ENCODE measurements at places on chromosomes 16 and 17.

DNA sequence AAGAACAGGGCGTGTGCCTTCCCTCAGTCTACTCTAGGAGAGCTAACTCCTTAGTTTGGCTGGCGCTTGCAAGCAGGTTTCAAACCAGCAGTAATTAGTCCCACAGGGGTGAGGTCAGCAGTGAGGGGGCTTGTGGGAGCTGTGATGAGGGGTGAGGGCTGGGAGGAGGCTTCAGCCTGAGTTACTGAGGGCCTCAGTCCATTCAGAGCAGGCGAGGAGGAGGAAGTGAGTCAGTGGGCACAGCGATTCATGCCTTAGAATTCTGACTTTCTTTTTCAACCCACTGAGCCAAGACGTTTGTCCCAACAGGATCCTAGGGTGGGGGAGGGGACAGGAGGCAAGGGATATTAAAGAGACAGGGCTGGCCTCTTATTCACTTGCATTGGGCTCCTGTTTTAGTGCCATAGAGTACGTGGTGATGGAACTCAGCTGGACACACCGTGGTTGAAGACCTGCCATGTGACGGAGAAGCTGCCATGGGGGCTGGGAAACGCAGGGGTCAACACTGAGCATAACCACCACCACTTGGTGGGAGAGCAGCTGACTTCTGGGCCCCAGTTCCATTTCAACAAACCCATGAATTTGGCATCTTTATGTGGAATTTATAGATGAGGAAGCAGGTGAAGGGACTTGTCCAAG lies 8.3 kb upstream of the ITGA3 start:
- no peak for DNase-seq

GRCh38 chr16:85828166-85828565 lies 28.7 kb downstream of the COX4I1 start:
- DNase-seq, result no peak

GRCh38 chr16:84663433-84664101 lies 15.3 kb downstream of the KLHL36 start:
- no peak for DNase-seq

- no peak for DNase-seq
Measured at GRCh38 chr17:81466564-81467472, 45.8 kb downstream of the ACTG1 start.

- no peak for DNase-seq
Measured at GRCh38 chr17:81291662-81292061, 3.4 kb downstream of the SLC38A10 start.

DNA sequence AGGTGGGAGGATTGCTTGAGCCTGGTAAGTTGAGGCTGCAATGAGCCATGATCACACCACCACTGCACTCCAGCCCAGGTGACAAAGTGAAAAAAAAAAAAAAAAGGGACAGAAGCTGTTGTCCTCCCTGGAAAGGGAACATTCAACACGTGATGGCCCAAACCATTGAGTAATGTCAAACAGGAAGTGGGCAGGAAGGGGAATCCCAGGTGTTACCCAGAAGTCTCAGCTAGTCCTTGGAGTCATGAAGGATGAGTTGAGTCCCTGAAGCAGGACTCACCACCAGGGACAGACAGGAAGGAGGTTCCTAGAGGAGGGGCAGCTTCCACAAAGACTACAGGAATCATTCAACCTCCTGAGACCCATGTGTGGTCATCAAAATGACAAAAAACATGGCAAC lies 19.8 kb upstream of the CMIP start:
- DNase-seq, result no peak

- DNase-seq, result no peak
Measured at GRCh38 chr16:2711370-2712062, 8.5 kb downstream of the PRSS27 start.

GRCh38 chr17:78679495-78680395 lies 102.3 kb downstream of the CYTH1 start:
- DNase-seq, result no peak

DNA sequence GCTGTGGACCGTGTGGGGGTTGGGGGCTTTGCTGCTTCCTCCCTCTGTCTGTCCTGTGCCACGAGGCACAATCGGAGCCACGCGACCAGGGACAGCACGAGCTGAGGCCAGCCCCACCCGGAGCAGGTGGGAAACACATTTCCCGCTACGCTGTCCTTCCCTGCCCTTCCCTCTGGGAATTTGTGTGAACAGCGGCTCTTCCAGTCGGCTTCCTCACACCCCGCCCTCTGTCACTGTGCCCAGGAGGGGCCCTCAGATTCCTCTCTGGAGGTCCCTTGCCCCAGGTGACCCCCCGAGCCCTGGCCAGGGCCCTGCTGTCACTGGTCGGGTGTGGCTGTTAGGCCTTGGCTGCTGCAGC lies 19.6 kb downstream of the SPIRE2 start:
- no peak for DNase-seq

DNA sequence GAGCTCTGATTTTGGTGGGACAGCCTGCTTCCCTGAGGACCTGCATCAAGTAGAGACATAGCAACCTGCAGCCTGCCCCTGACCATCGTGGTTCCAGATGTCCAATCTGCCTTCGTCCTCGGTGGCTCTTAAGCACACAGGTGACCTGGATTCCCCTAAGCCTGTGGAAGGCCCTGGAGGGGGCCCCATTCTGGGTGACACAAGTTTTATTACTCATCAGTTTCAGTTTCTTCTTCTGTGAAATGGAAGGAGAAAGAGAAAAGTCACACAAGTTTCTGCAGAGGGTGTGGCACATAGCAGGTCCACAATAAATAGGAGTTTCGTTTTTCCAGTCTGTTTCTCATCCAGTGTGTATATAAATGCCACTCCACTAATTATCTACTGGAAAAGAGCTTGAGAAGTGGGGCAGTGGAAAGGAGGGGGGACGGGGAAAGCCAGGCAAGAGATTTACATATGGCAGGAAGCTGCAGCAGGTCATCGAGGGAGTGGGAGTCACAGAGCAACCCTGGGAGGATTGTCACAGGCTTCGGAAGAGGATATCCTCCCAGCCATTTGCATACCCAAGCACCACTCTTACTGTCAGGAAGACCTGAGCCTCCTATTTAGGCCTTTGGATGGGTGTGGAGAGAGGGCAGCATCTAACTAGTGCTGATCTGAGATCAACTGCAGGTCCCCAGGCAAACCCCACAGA lies 10.0 kb upstream of the NOS2 start:
- DNase-seq, result no peak

DNA sequence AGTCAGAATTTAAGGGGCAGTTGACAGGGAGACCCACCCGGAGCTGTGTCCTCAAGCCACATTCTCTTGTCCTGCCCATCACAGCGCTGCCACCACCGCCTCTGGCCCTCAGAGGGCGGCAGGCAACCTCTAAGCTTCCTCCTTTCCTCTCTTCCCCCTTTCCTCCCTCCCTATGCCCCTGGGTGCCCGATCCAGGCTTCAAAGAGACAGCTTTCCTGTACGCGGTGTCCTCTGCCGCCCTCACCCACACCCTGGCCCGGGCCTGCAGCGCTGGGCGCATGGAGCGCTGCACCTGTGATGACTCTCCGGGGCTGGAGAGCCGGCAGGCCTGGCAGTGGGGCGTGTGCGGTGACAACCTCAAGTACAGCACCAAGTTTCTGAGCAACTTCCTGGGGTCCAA lies 23.5 kb downstream of the WNT9B start:
- DNase-seq, result no peak

Measured in C1 segment of cervical spinal cord (tissue), 14 donors.